H1 (cell line): ENCODE measurements at places on chromosomes 5 and 9.

GRCh38 chr5:169875731-169876130 is 104.6 kb downstream of the INSYN2B start:
- DNase-seq: no peak

GRCh38 chr5:125083981-125084380 is 337.5 kb upstream of the ZNF608 start:
- no peak for DNase-seq

GRCh38 chr5:54561651-54562050 is 44.1 kb downstream of the SNX18 start:
- DNase-seq: no peak

GRCh38 chr5:176366232-176366894 is 1.1 kb downstream of the ARL10 start:
- peak; percentile 81 for DNase-seq

- DNase-seq: no peak
These were observed 187.4 kb upstream of the GHR start for GRCh38 chr5:42235837-42236236.

DNA sequence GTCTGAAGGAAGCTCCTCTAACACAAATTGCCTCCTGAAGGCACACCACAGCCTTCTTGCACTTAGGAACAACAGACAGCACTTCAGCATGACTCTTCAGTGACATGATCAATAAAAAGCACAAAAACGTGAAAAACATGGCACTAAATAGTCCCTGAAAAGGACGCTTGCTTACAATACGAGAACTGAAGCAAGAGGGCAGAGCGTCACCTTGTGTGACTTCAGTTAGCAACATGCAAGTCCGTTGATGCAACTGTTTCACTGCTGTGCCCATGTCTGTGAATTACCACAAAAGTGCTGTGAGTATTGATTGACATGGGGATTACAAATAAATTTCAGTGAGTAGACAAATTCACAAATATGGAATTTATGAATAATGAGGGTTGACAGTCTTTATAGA is 219.9 kb upstream of the GAS1 start:
- DNase-seq: no peak

DNA sequence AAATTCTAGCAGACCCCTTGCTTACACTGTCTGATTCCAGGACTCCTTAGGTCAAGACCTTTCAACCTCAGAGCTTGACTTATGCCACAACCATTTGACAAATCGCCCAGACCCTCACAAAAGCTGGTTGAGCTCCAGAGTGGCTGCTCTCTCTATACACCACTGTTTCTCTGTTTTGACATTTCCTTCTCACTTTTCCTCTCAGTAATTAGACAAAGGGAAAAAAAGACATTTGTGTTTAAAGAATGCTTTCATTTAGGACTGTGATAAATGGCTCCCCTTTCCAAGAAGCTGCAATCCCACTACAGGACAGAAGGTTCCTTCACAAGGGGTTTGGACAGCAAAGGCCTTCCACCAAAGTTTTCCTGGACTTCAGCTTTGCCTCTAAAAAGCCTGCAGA is 601.3 kb downstream of the NR2F1-AS1 start:
- no peak for DNase-seq

GRCh38 chr9:108537756-108538155 is 318.0 kb downstream of the ACTL7B start:
- DNase-seq: no peak

GRCh38 chr5:133691448-133691847 is 79.1 kb upstream of the FSTL4 start:
- DNase-seq: no peak

DNA sequence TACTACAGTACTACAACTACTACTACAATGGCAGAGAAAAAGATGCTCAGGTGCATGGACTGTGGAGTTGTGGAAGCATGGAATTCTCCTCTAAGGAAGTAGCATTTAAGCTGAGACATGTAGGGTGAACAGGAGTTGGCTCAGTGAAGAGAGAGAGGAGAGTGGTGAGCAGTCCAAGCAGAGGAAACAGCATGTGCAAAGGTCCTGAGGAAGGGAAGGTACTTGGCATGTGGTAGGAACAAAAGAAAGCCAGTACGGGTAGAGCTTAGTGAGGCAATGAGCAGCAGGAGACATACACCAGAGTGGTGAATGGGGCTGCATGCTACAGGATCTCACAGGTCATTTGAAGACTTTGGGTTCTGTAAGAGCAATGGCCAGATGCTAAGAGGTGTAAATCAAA is 41.4 kb upstream of the GLRA1 start:
- no peak for DNase-seq

DNA sequence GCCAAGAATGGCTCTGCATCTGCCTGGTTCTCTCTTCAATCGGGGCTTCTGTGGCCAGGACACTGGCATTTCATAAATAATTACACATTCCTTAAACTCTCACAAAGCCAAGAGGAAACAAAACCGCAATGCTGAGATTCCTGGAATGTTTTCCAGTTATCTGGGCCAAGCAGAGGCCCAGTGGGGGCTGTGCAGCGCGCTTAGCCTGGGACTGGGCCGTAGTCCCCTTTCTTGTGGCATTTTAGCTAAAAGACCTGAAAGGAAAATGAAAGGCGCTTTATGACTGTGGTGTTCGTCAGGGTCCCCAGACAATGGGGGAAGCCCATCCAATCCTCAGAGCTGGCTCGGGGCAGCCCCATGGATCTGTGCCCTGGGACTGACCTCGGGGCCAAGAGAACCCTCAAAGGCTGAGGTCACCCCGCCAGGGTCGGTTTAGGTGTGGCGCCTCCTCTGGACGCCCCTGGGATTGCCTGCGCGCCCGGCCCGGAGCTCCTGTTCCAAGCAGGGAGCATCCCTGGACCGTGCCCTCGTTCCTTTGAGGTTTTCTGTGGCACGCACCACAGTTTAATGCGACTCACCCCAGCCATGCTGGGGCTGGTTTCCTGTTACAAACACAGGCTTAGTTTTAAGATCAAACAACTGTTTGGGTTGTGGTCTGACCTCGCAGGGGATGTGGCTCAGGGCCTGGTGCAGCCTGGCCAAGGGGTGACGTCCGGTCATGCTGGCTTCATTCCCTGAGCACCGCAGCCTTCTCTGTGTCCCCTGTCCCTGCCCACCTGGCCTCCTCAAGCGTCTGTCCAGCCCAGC is 51.5 kb upstream of the NKD2 start:
- peak; percentile 69 for DNase-seq

- no peak for DNase-seq
These were observed 41.2 kb downstream of the GPR21 start for GRCh38 chr9:123074628-123075027.

GRCh38 chr9:72807765-72808445 is 144.9 kb downstream of the ALDH1A1 start:
- DNase-seq: no peak

DNA sequence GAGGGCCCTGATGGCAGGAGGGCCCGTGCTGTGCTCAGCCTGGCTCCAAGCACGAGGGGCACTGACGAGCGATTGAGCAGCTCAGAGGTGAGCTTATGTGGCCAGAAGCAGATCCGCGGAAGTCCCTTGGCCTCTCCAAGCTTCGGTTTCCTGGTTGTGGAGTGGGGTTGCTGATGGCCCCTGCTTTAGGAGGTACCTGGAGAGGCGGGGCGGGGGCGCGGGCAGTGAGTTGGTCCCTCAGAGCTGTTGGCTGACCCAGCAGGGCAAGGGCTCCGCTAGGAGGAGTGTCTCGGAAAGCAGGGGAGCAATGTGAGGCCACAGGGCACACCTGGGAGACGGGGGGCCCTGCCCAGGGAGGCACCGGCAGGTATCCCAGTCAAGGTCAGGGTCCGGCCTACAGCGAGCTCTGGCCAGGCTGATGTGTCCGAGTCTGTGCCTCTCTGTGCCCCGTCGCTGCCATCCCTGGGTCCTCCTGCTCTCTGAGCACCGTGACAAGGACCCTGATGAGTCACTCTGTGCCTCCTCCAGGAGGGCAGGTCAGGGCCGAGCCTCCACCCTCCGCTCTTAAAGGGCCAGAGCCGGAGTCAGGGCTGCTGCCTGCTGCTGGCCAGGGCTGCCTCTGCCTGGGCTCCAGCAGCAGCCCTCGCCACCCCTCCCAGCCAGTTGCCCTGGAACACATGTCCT is 14.8 kb downstream of the NCS1 start:
- peak; percentile 75 for DNase-seq

- DNase-seq: no peak
These were observed 2.8 kb upstream of the BNC2 start for GRCh38 chr9:16873126-16873802.

GRCh38 chr5:153672347-153673090 is 182.0 kb downstream of the GRIA1 start:
- DNase-seq: no peak
